ENCODE measurements at places on chromosomes 3 and 15. TPM values are rescaled to one million over a fixed set of nuclear protein-coding genes. Genes with fewer than 3 reads are reported as not detected.

The GOLGA8A gene
- 6.1 TPM for total RNA-seq

The RASGRP1 gene
- total RNA-seq, result 1.2 TPM

The ATP2C1 gene
- 81.9 TPM for total RNA-seq

The DOCK3 gene
- total RNA-seq, result 6.1 TPM

The PLA2G4D gene
- not detected for total RNA-seq

The PRR20G gene
- total RNA-seq, result not detected

The RNF7 gene
- 173 TPM for total RNA-seq

DNA sequence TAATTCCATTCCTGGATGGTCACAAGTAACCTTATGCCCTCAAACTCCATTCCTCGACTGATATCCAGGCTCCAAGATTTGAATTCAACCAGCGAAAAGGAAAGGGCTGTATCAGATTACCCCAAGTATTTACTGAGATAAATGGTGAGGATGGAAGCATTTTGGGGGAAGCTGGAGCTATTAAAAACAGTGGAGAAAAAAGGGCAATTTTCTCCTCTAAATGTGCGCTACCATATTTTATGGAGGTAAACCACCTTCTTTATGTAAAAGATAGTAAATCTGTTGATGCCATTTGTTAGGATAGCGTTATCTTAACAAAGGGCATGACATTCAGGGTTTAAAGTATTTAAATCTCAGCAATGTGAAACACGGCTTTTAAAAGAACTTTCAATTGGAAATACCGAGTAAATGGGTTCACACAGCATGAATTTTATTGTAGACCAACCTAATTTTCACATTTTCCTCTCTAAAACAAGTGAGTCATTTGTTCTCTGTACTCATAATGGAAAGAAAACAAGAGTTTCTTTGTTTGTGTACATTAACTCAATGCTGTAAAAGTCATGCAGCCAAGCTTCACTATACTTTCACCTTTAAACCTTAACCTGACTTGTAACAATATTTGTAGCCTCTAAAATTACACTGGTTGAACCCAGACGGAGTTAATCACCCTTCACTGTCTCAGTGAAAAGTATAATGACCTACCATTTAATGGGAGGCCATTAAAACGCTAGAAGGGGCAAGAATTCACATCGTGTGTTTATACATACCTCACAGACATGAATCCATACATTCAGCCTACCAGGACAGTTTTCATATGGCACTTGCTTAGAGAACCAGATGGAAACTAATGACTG lies 773.4 kb downstream of the ROBO1 start:
- peak; percentile 77 for DNase-seq

DNA sequence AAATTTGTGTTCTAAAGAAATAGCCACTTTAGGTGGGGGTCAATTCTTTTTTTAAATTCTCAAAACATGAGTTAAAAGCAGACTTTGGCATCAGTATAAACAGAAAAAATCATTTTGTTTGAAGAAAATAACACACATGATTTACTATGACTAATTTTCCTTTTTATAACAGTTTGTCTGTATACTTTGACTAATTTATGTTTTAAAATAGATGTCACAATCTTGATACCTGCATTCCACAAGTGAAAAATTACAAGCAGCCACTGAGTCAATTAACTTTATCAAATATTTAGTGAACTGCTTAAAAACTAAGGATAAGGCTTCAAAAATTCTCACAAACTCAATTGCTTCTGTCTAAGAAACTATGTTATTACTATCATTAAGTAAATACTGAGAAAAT lies 235.0 kb downstream of the TBC1D5 start:
- no peak for DNase-seq

DNA sequence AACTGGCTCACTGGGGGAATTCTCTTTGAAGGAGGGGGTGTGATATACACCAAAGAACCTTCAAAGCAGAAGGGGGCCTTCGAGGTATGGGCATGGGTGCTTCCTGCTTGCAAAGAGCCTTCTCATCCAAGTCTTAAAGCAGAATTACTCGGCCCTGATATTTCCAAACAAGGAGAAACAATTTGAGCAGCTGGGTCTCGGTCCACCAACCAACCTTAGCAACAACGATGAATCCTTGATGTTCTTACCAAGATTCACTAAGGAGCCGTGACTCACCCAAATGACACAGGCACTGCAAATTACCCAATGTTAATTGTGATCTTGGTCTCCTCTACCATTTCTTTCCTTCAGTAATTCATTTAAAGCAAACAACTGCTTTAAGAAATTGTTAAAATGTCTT lies 7.7 kb downstream of the HOMER2 start:
- DNase-seq, result no peak

- DNase-seq, result no peak
These were observed 14.9 kb upstream of the SELENOT start for GRCh38 chr3:150588027-150588830.

- peak; percentile 72 for DNase-seq
These were observed 94.7 kb upstream of the TUSC7 start for GRCh38 chr3:116614795-116615362.

- no peak for DNase-seq
These were observed 756.8 kb upstream of the LMCD1 start for GRCh38 chr3:7744850-7745249.

DNA sequence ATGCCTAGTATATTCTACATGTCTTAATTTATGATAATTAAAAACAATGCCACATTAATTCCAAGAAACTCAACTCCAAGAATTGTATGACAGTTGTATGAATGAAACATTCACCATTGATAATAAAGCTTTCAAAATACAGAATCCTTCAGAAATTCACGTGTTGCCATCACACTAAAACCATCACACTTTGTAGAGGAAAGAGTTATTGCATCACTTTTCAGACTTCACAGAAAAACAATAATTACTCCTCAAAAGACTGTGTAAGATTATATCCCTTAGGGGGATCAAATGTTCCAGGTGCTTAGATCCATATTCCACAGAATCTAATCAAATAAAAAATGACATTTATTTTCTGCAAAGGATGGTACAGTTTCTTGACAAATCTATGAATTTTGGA lies 85.0 kb downstream of the OSBPL10 start:
- no peak for DNase-seq

GRCh38 chr3:113773381-113773780 lies 26.5 kb downstream of the ATP6V1A start:
- DNase-seq, result no peak

DNA sequence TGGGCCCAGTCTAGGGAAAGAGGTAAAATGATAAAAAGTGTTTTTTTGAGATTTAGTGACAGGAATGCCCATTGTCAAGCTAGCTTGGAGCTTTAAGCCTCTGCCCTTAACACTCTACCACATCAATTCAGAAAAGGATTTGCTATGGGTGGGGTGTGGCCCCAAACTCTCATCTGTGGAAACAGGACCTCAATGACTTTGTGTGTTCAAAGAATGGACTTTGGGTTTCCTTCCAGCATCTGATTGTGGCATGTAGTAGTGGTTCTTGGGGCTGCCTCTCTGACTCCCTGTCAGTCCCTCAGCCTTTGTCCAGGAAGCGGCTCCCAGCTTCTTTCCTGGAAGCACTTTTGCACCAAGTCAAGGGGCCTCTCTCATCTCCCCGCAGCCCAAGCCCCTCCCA lies 56.1 kb downstream of the CCNL1 start:
- no peak for DNase-seq

DNA sequence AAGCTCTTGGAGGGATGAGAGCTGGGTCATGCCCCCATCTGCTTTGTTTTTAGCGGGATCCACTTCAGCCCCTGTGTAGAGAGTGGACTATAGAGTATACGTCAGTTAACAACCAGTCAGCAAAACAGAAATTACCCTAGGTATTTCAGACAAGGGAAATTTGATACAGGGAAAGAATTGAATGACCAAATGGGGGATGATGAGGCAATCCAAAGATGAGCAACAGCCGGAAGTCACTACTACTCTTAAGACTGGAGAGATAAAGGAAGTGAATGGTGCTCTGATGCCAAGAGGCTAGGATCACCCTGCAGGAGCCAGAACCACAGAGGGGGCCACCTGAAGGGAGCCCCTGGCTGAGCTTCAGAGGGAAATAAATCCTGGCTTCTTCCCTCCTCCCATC lies 1.7 kb upstream of the GPR62 start:
- no peak for DNase-seq

DNA sequence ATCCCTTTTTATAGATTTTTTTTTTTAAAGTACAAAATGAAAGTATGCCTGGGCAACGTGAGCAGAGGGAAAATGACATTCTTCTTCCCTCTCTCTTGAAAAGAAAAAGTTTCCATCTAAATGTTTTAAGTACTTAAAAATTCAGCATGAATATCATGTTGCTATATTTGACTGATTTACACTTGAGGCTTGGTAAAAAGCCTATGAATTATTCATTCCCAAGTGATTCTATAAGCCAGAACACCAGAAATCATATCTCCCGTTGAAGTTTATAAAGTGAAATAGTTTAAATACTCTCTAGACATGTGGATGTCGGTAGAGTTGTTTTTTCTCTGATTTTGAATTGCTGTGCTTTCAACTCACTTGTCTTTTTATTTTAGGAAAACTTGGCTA lies 276.2 kb upstream of the RARB start:
- no peak for DNase-seq

DNA sequence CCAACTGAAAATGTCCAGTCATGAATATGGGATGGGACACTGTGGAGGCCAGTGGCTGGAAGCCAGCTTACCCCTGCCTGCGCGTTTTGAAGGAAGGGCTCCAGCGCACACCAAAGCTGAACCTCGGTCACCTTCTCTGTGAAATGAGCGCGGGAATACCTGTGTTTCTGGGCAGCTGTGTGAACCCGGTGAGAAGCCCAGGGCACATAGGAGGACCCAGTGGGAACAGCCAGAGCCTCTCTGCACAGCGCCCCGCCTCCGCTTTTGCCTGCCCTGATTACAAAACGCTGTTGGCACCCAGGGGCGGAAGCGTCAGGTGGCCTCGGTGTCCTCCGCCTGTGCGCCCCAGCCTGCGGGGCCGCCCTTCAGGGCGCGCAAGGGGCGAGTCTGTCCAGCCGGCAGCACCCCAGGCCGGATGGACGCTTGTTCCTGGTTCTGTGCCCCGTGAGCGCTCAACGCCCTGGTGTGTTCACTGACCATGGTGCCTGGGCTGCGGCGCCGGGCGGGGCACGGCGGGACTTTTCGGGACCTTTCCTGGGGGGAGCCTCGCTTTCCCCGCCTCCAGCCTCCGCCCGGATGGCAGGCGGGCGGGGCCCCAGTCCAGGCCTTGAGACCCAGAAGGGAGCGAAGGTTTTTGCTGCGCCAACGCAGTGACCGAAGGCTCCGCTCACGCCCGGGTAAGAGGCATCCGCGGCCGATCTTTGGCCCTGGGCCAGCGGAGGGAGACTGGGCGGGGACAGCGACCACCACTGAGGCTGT lies at the start of gene SQOR:
TSS of gene SQOR (plus strand) at position 598 of the 759 bp plus-strand sequence. CDS start 23,895 bp downstream, outside the sequence.
- DNase-seq, result peak; percentile 45

- peak; percentile 80 for DNase-seq
These were observed 2.0 kb upstream of the TNIK start for GRCh38 chr3:171462224-171462623.

GRCh38 chr15:39172380-39173281 lies 408.2 kb upstream of the THBS1 start:
- DNase-seq, result no peak

DNA sequence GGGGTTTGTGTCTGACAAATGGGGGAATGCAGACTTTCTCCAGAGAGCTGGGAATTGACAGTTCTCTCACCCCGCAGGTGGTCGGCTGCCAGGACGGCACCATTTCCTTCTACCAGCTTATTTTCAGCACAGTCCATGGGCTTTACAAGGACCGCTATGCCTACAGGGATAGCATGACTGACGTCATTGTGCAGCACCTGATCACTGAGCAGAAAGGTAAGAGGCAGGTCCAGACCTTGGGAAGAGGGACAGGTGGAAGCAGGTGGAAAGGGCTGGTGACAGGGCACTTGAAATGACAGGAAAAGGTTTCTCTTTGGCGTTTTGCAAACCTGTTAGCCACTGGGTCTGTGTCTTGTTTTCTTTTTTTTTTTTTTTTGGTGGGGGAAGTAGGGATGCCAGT lies 36.6 kb downstream of the IFT122 start:
- DNase-seq, result no peak

- no peak for DNase-seq
These were observed 31.2 kb downstream of the STRIT1 start for GRCh38 chr3:155262295-155262694.

GRCh38 chr3:66989860-66990696 lies 8.0 kb upstream of the KBTBD8 start:
- DNase-seq, result peak; percentile 54

DNA sequence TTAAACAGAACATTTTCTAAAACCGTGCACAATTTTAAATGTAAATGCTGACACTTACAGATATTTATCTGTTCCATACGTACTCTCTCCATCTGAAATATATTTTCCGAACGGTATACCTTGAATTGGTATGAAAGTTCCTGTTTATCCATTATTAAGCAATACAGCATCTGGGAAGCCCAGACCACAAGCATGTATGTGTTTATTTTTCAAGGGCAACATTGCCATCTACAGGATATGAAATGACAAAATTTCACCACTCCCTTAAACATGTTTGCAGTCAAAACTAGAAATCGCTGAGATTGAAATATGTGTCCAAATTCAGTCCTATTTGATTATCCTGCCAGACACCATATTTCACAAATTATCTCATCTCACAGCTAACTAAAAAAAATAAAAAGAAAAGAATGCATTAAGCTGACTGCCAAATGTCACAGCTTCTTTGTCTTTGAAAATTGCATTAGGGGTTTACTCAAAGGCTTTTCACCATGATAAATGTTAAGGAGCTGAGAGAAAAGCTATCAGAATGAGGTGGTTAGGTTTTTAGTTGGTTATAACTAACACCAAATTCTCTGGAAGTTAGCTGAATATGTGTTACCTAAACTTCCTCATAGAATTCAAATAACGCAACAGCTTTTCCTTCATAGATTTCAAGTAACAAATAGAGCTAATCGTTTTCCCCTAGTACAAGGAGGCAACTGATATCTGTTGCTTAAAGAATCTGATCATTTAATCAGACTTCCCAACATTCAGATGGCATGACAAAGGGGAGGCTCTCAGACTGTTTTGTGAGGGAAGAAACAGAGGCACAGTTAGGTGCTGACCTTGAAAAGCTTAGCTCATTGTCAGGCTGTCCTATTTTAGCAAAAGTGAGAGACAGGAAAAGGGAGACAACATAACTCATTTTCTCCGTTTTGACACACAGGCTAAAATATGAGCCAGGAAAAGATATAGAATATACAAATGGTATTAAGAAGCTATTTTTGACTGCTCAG lies 533.1 kb downstream of the TBL1XR1 start:
- DNase-seq, result peak; percentile 54

DNA sequence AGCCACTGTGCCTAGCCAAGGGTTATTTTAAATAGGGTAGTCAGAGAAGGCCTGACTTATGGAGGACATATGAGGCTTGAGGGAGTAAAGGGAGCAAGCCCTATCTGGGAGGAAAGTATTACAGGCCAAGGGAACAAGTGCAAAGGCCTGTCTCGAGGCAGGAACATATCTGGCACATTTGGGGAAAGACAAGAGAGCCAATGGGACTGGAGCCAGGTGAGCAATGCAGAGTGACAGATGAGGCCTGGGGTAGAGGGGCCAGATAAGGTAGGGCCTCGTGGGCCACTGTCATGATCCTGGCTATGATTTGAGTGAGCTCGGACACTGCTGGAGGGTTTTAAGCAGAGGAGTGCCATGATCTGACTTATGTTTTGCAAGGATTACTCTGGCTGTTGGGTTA lies 43.8 kb downstream of the DCP1A start:
- no peak for DNase-seq

- no peak for DNase-seq
These were observed 174.2 kb upstream of the ATP10A start for GRCh38 chr15:26037369-26037768.

- DNase-seq, result peak; percentile 70
These were observed 13.7 kb downstream of the ZIC1 start for GRCh38 chr3:147422601-147423536.

- DNase-seq, result no peak
These were observed 207.3 kb downstream of the XXYLT1 start for GRCh38 chr3:195063581-195064193.
